Stimulated activated CD4-positive, alpha-beta T cell treated with anti-CD3 and anti-CD28 coated beads, Interleukin-2, amount 100 ng/mL, for 4 hours (primary cell): ENCODE measurements at places on chromosomes 16 and 17.

DNA sequence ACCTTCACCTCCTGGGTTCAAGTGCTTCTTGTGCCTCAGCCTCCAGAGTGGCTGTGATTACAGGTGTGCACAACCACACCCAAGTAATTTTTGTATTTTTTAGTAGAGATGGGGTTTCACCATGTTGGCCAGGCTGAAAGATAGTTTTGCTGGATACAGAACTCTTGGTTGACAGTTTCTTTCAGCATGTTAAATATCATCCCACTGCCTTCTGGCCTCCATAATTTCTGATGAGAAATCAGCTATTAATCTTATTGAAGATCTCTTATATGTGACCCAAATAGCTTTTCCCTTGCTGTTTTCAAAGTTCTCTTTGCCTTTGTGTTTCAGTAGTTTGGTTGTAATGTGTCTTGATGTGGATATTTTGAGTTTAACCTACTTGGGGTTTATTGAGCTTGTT is 50.3 kb upstream of the BRD7 start:
- DNase-seq, result no peak

- no peak for DNase-seq
These were observed 760 bp upstream of the SEC14L5 start for GRCh38 chr16:4957420-4957719.

DNA sequence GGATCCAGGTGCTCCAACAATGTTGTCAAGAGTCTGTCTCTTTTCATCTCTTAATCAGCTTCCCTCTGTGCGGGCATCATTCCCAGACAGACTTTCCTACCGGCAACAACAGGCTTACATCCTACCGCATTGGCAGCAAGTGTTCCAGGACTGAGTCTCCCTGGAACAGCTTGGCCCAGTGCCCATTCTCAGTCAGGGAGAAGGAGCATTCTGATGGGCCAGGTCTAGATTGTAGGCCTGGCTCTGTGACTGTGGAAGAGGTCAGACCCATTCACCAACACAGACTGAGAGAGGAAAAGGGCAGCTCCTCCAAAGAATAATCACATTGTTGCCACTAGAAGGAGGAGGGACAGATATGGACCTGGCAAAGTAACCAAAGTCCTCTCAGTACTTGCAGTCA is 68.1 kb upstream of the TMEM132E start:
- no peak for DNase-seq

DNA sequence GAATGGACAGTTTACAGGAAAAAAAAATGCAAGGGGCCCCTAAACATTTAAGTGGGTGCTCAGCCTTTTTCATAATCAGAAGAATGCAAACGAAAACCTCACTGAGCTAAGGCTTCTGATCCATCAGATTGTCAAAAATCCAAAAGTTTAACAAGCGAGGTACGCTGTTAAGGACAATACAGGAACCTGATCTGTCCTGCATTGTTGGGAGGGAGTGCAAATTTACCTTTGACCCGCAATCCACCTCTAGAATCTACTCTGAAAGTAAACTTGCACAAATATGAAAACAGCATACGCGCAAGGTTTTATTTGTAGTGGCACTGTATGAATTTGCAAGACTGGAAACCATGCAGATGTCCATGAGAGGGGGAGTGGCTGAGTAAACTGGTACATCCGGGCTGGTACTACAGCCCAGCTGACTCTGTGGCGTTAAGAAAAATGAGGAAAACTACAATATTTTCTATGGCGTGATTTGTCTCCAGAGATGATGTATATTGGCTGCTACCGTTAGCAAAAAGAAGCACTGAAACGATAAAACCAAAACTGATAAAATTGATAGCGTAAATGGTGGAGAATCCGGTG is 28.8 kb upstream of the ST6GALNAC1 start:
- no peak for DNase-seq
